Pulmonary artery endothelial cell (primary cell): ENCODE measurements at places on chromosomes 12 and 14.

DNA sequence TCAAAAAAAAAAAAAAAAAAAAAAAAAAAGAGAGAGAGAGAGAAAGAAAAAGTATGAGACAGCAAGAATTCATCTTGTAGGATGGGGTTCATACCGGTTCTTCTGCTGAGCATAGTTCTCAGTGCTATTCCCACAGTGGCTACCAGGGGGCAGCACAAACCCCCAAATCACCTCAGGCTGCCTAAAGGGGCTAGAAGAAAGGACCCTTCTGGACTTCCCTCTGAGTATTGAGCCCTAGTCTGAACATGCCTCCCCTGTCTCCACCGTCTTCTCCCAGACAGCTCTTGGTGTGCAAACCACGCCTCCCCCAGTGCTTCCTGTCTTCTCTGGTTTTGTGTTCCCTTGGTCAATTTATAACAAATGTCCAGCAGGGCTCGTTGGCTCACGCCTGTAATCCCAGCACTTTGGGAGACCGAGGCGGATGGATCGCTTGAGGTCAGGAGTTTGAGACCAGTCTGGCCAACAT, 31.3 kb upstream of the SMUG1 start:
- DNase-seq, result no peak

DNA sequence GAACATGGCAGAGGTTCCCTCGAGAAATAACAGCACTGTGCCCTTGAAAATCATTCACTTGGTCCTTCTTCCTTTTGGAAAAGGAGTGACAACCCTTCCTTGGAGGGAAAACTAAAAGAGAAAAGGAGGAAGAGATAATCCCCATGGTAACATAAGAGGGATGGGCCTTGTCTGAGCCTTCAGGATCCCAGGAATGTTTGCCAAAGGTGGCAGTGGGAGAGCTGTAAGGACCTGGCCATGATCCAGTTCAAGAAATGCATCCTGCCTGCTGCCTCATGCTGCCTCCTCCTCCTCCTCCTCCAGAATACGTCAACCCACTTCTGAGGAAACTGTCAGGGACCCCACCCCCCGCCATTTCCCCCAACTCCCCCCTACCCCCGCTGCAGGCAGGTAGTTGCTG, 118.8 kb downstream of the KCNK10 start:
- DNase-seq, result no peak

- peak; percentile 50 for DNase-seq
Observed at GRCh38 chr14:59585891-59586554, 9.4 kb upstream of the CCDC175 start.

DNA sequence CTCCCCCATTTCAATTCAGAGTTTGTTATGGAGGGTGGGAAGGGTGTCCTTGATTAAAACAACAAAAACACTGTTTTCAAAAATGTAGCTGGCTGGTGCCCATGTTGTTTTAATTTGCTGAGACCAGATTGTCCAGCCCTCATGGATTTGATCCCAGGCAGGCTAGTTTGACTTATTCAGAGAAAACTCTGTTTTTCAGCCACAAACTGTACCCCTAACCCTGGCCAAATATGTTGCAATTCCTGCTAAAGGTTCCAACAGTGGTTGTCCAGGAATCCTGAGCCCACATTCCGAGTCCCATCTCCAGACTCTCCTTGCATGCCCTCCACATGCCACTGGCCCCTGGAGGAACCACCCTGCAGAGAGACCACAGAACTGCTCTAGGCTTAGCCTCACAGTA, 36.0 kb downstream of the MAP1LC3B2 start:
- DNase-seq, result no peak

DNA sequence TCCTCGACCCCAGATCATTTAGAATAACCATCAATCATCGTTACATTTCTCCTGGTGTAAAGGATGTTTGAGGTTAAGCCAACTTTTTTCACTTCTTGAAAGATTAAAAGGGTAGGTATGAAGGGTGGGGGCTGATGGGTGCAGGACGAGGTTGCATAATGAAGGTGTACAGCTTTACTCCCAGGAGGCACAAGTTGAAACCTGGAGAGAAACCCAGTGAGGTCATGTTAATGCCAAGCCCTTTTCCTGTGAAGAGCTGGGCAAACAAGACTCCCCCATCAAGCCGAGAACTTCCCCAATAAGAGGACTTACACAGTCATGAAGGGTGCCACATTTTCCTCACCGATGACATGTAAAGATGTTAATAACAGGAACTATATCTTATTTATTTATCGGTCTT, 84.3 kb downstream of the FZD10 start:
- DNase-seq, result no peak
